ENCODE measurements at places on chromosomes 6 and 20.
A peak's percentile ranks its signal among the peaks of the same experiment; 100 is the strongest.

DNA sequence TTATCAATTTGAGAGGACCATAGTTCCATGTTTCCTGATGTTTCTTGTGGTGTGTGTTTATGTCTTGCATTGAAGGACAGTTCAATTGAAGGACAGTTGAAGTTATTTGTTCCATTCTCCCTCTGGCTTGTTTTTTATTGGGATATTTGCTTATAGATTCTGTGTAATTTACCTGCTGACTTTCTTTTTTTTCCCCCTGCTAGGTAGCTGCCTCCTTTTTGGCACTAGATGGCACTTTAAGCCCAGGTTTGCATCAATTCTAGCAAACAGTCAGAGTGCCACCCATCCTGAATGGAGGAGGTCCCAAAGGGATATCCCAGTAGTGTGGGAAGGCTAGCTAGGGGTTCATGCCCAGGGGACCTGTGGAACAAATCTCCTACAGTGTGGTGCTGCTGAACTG, 78.1 kb downstream of the CFAP61 start:
- DNase-seq = no peak

- peak; percentile 33 for DNase-seq
These were observed 3.5 kb upstream of the NT5DC1 start for GRCh38 chr6:116096979-116097816.

- no peak for DNase-seq
These were observed 100.3 kb downstream of the GJA1 start for GRCh38 chr6:121535777-121536176.

- peak; percentile 20 for DNase-seq
These were observed 63.7 kb downstream of the C6orf118 start for GRCh38 chr6:165245701-165246100.

DNA sequence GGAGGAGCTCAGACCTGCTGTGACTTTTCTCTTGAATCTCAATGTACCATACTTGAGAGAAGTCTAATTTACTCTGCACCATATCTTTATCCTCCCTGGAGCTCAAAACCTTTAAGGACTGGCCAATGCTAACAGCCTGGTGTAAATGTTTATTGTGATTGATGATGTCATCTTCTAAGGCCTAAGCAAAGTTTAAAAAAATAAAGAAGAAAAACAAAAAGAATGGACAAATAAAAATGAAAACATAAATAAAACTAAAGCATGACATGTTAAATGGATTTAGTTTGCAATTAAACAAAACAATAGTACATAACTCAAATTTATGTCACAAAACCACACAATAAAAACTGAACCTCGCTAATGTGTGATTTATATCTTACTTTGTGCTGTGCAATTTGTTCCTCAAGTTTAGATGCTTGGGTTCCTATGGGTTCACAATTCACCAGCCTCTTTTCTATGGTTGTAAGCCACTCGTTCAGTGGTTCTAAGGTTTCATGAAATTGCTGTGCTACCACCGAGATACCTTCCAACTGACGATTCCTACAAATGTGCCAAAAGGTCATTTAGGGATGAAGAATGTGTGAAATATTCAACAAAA, 113.0 kb downstream of the DST start:
- peak; percentile 64 for DNase-seq

DNA sequence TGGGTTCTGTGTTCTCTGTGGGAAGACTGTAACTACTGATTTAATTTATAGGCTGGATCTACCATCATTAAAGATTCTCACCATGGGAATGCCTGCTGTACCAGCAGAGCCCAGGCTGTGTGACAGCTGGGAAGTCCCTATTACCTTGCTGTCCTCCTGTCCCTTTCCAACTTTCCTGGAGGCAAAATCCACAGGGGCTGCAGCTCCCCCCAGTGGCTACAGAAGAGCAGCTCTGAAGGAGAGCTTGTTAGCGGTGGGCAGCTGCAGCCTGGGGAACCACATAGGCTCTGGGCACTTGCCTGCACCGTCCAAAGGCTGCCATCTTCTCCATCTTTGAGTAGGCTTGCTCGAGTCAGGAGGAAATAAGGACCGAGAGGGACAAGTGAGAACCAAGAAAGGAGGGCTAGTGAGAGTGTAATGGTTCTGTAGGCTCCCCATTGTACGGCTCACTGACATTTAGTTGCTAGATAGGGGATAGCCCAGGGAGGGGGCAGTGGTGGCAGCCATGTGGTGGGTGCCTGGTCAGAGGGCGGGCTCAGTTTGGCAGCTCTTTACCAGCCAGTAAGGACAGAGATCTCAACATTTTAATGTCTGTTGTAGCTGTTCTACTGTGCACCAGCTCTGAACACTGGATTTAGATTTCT, 155.1 kb upstream of the MLIP start:
- DNase-seq = peak; percentile 43

GRCh38 chr6:69129046-69129445, 494.0 kb downstream of the ADGRB3 start:
- no peak for DNase-seq

- DNase-seq = no peak
These were observed 61.3 kb downstream of the PRKN start for GRCh38 chr6:162666246-162666645.

DNA sequence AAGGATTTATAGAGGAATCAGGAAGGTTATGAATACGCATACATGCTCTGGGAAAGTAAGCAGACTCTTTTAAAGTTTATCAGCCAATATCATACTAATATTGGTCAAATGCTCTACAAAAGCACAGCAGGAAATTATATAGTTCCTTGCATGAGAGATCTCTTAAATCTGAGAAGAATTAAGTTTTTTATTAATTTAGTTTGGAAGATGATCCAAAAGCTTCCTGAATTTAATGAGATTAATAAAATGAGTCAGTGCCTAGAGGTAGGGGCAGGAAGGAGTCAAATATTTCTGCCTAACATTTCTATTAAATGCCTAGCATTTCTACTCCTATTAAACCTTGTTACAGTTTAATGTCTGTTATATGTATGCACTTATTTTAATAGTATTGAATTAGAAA, 1608.2 kb downstream of the GRIK2 start:
- DNase-seq = no peak

GRCh38 chr20:56391596-56392131, 351 bp downstream of the AURKA start:
- no peak for DNase-seq

- DNase-seq = peak; percentile 48
These were observed 41.4 kb downstream of the CBFA2T2 start for GRCh38 chr20:33531047-33531877.

GRCh38 chr20:57263801-57264792, 2.3 kb downstream of the BMP7 start:
- no peak for DNase-seq

- no peak for DNase-seq
These were observed 20.9 kb upstream of the DYNLRB1 start for GRCh38 chr20:34495307-34495706.

DNA sequence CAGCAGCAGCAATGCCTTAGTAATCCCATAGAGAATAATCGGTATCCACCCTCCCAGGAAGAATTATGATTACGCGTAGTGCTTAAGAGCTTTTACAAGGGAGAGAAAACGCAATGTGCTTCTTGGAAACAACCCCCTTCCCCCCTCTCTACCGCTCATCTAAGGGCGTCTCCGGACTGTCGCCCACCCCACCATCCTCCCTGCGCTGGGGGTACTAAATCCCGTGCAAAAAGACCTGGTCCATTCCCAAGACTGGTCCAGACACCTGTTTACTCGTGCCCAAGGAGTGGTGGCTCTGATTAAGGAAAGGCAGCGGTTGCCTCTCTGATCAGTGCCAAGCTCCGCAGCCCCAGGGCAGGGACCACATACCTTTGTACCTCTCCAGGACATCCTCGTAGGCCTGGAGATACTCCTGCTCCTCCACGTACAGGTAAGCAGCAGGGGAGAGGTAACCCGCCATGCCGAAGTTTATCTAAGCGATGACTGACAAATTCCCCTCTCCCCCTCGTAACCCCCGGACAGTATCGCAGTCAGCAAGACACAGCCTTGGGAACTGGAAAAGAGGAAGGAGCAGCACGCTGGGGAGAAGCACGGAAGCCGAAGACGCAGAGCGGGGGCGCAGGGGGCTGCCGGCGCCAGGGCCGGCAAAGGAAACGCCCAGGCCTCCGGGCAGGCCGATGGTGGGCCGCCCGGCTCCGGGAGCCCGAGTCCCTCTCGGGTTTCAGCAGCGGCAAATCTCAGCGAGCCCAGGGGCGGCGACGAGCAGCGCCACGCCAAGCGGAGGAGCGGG, 112.0 kb upstream of the BEND6 start:
- DNase-seq = peak; percentile 51

- no peak for DNase-seq
These were observed 5.2 kb downstream of the ZNF341 start for GRCh38 chr20:33736962-33737361.

GRCh38 chr20:17735959-17736621, 36.3 kb downstream of the BANF2 start:
- DNase-seq = no peak

DNA sequence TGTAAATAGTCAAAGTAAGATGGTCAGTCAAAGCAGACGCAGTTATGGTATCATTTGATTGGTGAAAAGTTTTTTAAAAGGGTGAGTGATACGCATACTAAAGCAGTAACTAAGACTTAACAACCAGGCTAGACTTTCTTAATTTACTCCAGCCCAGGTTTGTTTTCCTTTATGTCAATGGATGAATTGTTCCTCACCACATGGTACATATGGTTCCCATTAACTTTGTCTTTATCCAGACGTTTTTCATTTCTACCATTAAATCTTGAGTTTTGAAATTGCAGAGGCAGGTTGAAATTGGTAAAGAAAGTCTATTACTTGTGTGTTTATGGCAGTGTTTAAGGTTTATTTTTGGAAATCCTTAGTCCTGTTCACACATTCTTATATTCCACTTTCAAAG, 98.5 kb upstream of the SCGN start:
- peak; percentile 61 for DNase-seq

- no peak for DNase-seq
These were observed 135.8 kb upstream of the PRSS16 start for GRCh38 chr6:27111743-27112142.

DNA sequence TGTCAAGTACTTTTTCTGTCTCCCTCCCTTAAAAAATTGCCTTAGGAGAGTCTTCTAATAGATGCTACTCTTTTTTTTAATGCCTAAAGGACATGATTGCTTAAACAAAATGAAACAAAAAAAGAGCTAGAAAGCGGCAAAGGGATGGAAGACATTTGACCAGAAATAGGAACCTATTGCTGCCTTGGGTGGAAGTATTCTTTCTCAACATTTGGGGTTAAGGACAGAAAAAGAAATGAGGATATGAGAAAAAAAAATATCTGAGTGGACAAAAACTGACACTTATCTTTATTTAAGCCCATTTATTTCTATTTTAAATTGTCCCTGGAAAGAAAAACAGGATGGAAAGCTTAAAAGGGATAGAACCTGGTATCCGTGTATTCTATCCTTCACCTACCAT, 664.9 kb upstream of the CITED2 start:
- DNase-seq = no peak

DNA sequence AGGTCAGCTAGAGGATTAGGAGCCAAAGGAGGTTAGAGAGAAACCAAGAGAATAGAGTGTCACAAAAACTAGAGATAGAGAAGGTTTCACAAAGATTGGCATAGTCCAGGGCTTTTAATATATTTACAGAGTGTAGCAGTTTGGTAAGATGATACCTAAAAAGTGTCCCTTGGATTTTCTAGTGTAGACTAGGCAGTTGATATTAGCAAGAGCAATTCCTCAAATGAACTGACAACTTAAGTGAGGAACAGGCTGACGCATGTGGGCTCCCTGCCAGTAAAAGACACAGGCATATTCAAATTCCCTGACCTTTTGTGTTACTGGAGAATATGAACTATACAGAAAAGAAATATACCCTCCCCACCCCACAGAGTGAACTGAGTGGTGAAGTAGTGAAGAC, 40.1 kb downstream of the VTA1 start:
- DNase-seq = peak; percentile 30

DNA sequence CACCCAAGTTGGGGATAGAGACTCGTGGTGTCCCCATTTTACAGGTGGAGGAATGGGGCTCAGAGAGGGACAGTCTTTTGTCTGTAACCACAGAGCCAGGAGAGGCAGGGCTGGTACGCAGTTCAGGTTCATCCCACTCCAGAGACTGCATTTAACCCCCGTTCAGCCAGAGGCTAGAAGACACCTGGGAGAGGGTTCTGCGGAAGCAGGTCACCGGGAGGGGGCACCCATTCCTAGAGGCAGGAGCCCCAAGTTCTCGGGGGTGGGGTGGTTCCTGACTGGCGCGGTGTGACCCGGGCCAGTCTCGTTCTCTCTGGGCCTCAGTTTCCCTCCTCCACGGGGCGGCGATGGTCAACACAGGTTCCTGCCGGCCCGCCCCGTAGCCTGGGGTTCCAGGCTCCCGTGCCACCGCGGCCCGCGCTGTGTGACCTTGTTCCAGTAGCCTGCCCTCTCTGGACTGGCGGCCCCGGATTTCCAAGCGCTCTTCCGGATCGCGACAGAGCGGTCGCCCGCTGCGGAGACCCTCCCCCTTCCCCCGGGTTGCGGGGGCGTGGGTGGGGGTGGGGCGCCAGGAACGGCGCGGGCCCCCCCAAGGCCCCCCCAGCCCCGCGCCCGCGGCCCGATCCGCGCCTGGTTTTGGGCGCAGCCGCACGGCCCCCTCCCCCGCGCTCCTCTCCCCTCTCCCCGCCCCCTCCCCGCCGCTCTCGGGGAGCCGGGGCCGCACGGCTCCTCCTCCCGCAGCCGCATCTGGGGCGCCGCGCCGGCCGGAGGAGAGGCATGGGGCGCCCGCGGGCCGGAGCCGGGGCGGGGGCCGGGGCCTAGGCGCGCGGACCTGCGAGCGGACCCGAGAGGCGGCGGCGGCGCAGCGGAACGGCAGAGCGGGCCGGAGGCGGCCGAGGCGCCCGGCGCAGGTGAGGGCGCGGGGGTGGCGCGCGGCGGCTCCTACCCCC, at the start of gene DLGAP4:
TSS of gene DLGAP4 (plus strand) at position 738 of the 950 bp plus-strand sequence. CDS start 125,379 bp downstream, outside the sequence.
- no peak for DNase-seq

- no peak for DNase-seq
These were observed 192.6 kb upstream of the CITED2 start for GRCh38 chr6:139567095-139567494.

- no peak for DNase-seq
These were observed 650 bp upstream of the TTK start for GRCh38 chr6:80003826-80004172.

DNA sequence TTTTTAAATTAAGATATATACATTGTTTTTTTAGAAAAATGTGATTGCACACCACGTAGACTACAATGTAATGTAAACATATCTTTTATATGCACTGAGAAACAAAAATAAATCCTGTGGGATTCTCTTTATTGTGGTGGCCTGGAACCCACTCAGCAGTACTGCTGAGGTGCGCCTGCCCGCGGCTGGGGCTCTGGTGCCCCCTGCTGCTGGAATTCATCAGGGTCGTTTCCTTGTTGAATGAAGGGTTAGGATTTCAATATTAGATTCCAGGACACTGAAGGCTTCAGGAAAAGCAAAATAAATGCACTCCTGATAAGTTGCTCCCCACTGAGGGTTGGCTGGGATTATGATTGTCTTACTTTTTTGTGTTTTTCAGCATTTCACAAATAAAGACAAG, 175.8 kb upstream of the GGTLC1 start:
- no peak for DNase-seq

- peak; percentile 11 for DNase-seq
These were observed 4.3 kb downstream of the TGM6 start for GRCh38 chr20:2385026-2385425.

- DNase-seq = no peak
These were observed 19.6 kb downstream of the CYB5R4 start for GRCh38 chr6:83878902-83879644.

- DNase-seq = no peak
These were observed 174.3 kb upstream of the NRSN1 start for GRCh38 chr6:23951691-23952090.

GRCh38 chr6:116329156-116329555, 41.6 kb upstream of the DSE start:
- DNase-seq = peak; percentile 43

GRCh38 chr20:37574199-37574890, 46.7 kb upstream of the BLCAP start:
- no peak for DNase-seq

Measured in AG10803 (cell line).